ENCODE measurements at places on chromosomes 4 and X.

- no peak for DNase-seq
These were observed 49.7 kb downstream of the MID1IP1 start for GRCh38 chrX:38850807-38851544.

GRCh38 chrX:40394302-40394701 lies 186.5 kb upstream of the ATP6AP2 start:
- no peak for DNase-seq

- no peak for DNase-seq
These were observed 23.7 kb downstream of the TAPT1 start for GRCh38 chr4:16202598-16202997.

DNA sequence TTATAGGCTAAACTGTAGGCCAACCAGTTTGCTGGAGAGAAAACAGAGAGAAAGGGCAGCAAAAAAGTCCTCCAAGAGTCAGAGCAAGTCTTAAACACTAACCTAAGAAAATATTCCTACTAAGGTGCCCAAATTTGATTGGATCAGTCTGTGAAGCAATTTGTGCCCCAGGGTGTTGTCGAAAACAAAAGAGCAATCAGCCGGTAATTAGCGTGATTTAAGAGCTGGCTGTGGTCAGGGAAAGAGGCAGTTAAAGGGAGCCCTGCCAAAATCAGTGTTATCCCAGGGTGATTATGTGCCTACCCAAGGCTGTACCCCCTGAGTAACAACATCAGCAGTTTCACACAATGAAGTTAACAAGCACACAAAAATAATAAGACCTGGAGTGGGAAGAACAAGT lies 6.4 kb upstream of the BRWD3 start:
- no peak for DNase-seq

GRCh38 chrX:1103360-1103759 lies 109.1 kb downstream of the CRLF2 start:
- DNase-seq = no peak

DNA sequence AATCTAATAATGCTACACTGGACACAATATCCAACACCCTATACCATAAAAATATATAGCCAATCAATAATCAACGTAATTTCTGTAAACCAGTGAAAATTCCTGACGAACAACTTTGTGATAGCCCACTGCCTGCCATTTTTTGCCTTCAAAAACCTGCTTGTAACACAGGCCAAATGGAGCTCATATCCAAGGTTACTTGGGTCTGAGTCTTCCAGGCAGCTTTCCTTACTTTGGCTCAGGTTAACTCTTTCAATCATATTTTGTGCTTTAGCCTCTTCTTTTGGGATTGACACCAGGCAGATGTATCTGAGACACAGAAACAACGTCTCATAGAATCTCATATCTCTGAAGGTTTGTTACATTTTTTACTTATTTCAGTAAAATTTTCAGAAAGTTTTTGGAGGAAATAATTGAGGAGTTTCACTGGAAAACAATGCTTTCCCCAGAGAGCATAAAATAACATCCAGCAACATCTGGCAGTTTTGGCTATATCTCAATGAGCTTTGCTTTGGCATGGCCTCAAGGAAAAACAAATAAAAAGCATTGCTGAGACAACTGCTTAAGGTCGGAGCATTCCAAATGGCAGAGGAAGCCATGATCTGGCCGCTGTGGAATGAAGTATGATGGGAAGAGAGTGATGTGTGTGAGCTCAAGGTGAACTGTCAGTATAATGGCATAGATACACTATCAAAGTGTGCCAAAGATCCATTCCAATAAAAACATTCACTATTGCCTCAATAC lies 162.9 kb upstream of the SPIN4 start:
- no peak for DNase-seq

Measured in stimulated activated naive CD4-positive, alpha-beta T cell (primary cell).